ENCODE measurements at places on chromosomes 2 and 18.

GRCh38 chr2:102975996-102976975 is 214.5 kb downstream of the TMEM182 start:
- DNase-seq, result no peak

- no peak for DNase-seq
Observed at GRCh38 chr2:202051499-202052161, 18.0 kb downstream of the FZD7 start.

DNA sequence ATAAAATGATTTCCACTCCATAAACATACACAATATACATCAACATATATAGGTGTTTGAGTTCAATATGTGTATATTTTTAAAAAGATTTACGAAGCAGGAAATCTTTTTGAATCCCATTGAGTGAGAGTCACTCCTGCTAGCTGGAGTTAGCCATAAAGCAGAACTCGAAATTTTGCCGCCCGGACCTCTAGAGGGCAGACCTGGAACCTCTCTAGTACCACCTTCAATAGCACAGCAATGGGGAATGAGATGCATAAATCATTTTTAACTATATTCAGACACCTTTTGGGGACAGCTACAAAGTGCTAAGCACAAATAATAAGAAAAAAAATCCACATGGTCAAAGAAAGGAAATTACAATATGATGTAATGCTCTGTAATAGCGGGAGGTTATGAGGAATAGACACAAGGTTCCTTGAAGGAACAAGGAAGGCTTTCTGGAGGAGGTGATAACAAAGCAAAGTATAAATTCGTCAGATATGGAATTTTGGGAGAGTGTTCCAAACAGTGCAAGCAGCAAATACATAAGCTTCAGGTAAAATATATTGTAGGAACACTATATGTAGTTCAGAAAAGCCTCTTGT is 533.4 kb downstream of the ERBB4 start:
- DNase-seq, result no peak

DNA sequence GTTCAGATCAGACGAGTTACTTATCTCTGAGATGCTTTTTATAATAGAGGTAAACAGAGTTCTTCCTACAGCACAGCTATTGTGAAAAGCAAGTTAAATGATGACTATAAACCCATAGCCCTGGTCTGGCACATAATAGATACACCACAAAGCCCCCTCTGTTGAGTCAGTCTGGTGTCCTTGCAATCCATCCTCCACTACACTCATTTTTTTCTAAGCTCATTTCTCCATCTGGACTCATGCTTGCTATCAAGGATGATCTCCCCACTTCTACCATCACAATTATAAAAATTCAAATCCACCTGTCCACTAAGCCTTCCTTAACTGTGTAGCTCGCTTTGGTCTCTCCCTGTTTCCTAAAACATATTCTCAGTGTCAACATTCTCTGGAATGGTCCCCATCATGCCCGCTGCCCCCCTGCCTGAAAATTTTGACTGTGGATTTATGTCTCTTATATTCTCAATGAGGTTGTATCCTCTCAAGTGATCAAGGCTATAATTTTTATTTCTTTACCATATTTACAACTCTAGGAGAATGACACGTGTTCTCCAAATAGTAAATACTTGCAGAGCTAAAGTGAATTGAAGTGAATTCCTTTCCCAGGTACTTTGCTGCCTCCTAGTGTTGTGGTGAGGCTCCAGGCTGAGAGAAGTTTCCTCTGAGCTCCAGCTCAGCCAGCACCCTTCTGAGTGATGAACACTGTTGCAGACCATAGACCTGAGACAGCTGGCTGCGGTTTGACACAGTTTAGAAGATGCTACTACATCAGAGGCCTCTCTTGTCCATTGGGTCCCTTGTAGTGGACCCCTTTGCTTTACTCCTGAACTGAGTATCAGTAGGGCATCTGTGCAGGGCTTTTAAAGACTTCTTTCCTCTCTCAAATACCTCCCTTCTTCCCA is 108.7 kb downstream of the DPP10 start:
- DNase-seq, result peak; percentile 6

DNA sequence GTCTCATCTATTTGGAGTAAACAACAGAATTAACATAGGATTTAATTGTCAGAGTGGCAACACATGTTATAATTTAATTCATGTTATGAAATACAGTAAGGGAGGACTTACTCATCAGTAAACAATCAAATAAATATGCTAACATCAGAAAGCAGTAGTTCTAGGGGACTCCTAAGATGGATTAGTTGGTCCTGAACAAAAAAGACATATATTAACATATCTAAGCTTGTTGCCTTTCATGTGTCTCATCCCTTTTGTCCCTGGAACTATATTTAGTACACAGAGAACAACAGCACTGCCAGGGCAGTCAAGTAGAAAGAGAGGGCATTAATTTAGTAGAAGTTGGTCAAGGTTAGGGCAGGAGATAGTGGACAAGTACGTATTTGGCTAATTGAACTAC is 117.8 kb upstream of the FZD5 start:
- DNase-seq, result no peak

DNA sequence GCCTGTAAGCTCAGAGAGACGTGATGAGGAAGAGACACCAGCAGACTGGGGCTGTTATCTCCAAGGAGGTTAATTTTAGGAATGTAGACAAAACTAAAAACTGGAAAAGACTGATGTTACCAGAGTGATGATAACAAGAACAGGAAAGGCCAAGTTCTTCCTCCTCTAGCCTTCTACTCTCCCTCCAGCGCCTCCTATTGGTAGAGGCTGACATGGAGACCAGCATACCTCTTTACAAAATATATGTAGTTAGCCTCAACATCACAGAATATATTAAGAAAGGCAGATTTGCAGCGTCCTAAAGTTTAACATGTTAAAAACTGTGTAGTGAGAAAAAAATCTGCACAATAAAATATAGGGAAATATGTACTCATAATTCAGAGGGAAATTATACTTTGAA is 66.0 kb downstream of the TCF4 start:
- DNase-seq, result no peak

DNA sequence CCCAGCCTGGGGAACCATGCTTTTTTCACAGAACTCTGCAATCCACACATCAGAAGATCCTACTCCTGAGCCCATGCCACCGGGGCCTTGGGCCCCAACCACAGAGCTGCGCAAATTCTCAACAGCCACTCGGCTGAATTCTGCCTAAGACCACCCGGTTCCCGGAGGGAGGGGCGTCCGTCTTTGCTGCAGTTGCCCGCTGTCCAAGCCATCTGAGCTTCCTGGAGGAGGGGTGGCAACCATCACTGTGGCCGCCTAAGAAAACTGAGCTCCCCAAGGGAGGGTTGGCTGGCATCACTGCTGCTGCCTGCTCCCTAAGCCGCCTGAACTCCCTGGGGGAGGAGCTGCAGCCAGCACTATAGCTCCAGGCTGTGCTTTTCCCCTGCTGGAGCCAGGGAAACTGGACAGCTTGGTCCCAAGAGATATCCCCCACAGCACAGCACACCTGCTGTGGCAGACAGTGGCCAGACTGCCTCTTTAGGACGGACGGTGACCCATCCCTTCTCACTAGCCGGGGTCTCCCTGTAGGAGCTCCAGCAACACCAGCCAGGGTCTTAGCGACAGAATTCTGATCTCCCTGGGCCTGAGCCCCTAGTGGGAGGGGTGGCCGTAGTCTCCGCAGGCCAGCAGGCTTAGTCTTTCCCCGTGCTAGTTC is 1411.6 kb upstream of the CDH2 start:
- DNase-seq, result no peak

- DNase-seq, result no peak
Observed at GRCh38 chr2:83782122-83782521, 677.0 kb downstream of the SUCLG1 start.

DNA sequence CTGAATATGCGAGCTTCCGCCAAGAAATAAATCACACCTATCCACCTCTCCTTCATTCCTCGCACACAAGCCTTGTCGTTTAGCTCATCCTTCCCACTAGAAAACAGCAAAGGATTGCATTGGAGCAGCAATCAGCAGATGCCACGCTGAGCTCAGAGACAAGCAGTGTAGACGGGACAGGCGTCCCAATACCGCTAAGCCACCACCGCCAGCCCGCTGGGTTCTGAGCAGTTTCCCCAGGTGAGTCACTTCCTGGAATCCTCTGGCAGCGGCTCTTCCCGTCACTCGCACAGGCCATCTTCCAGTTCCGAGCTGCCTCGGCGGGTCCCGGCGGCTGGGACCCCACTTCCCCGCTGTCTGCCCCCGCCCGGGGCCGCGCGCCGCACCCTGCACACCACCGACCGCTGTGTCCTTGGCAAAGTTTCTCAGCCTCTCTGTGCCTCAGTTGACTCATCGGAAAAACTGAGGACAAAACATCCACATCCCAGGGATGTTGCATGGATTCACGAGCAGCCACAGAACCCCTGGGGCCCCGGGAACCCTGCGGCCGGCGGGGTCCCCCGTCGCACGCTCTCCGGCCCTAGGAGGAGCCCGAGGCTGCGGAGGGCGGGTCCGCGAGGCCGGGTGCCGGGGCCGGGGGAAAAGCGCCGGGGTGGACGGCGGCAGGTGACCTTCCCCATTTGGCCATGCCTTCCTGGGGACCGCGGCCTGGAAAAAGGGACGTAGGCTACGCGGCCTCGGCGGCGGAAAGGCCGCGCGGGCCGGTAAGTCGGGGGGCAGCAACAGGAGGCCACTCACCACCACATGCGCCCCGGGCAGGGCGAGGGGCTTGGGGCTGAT is 573 bp downstream of the KDSR start:
- DNase-seq, result peak; percentile 74

GRCh38 chr2:7109533-7109885 is 192.3 kb downstream of the RNF144A start:
- DNase-seq, result no peak

- no peak for DNase-seq
Observed at GRCh38 chr2:2021995-2022394, 277.7 kb upstream of the PXDN start.

GRCh38 chr2:206873423-206873822 is 65.9 kb upstream of the CPO start:
- no peak for DNase-seq

DNA sequence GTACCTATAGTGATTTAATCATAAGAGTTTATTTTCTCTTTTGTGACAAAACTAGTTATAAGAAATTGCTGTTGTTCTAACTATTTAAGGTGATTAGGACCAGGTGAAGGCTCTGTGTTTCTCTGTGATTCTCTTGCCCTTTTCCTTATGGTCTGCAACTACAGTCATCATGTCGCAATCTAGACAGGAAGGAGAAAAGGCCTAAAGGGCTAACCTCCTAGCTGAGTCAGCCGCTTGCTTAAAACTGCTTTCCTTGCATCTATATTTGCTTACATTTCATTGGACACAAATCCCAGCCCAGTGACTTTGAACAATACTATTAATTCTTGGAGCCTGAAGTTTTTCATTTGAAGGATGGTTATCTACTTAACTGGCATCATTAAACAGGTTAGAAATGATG is 93.1 kb downstream of the PIK3C3 start:
- no peak for DNase-seq

- no peak for DNase-seq
Observed at GRCh38 chr18:32368170-32368569, 102.5 kb downstream of the GAREM1 start.

- DNase-seq, result no peak
Observed at GRCh38 chr2:219078951-219079350, 18.2 kb upstream of the IHH start.

DNA sequence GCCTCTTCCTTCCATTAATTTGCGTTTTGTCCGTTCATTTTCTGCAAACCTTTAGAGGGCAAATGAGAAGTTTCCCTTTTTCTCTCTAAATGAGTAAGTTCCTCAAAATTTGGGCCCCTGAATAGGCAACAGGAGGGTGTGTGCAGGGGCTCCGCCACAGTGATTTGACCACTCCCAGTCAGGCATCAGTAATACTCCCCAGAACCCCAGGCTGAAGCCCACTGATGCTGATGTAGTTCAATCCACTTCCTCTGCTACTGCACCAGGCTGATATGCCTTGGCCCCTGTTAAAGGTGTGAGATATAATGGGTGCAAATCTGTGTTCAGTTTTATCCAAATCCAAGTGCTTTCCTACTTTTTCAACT is 1150.0 kb downstream of the RPIA start:
- DNase-seq, result no peak

- DNase-seq, result no peak
Observed at GRCh38 chr2:24894750-24895149, 25.3 kb downstream of the ADCY3 start.

GRCh38 chr2:9342659-9343058 is 80.7 kb downstream of the ITGB1BP1 start:
- DNase-seq, result no peak

GRCh38 chr2:30716123-30716900 is 90.9 kb downstream of the CAPN13 start:
- no peak for DNase-seq

DNA sequence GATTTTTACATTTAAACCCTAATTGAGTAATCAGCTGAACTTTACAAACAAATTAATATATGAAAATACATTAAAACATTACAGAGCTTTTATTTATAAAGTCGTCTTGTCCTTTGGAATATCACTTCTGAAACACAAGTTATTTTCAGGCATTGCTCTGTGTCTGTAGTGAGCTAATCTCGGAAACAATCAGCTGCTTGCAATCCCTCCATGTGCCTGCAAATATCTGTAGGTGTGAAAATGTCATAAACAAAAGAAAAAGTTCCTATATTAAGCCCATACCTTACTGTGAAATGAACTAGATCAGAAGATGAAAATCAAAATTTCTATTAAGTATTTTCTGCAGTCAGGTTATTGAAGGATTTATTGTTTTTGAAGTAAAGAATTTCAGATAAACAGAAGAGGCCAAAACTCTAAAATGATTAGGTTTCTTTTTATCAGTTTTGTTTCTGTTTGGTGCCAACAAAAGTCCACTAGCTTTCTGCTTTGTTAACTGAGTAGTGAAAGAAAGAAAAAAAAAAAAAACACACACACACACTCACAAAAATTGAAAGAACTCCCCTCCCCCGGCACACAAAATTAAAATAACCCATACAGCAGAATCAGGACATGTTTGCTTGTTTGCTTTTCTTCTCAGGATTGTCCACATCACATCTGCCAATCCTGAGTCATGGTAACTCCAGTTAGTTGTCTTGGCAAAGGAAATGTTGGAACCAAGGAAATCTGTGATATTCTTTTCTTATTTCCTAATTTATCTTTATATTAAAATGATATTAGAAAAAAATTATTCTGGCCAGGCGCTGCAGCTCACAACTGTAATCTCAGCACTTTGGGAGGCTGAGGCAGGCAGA is 627.0 kb upstream of the SLC39A10 start:
- no peak for DNase-seq

DNA sequence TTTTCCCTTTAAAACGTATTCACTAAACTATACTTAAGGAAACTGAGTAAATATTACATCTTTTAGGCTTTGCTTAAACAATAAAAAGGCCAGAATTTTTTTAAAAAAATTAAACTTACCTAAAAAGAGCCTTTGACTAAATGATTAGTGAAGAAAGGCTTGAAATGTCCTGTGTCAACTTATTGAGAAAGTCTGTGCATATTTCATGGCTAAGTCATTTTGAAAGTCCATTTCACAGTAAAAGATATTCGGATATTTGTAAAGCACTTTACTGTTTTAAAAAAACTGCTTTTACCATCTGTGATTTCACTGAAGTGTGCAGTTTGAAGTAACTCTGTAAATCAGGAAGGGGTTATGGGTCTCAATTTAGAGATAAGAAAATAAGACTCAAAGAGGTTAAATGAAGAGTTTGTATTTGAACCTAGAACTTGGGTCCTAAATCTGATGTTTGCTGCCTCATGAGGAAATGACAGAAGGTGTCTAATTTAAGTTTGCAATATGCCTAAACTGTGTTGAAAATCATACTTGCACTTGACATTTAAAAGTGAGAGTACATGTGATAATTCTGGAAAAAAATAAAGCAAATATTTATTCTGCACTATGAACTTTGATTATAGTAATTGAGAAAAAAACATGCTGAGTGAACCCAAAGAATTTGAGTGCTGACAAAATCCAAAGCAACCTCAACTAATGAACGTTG is 50.5 kb downstream of the RAB27B start:
- DNase-seq, result no peak
